Stimulated activated CD8-positive, alpha-beta memory T cell treated with anti-CD3 and anti-CD28 coated beads, Interleukin-15, amount 100 ng/mL, for 1 hour (primary cell): ENCODE measurements at places on chromosomes 2 and 18.

- DNase-seq, result no peak
Measured at GRCh38 chr2:23425338-23425871, 40.4 kb downstream of the KLHL29 start.

DNA sequence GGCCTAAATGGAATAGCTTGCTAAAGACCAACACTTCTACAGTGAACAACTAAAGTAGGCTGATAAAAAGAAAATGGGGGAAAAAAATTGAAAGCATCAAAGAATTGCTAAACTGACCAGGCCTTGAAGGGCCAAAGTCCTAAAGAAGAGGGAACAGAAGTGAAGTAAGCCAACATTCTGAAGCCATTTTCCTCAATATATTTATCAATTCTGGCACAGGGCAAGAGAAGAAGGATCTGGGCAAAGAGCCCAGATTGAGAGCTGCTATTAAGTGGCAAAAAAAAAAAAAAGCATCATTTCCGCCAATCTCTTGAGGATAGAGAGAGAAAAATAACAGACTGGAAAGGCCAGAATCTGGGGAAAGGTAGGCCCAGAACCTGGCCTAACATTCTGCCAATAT is 25.7 kb downstream of the FANCL start:
- no peak for DNase-seq

DNA sequence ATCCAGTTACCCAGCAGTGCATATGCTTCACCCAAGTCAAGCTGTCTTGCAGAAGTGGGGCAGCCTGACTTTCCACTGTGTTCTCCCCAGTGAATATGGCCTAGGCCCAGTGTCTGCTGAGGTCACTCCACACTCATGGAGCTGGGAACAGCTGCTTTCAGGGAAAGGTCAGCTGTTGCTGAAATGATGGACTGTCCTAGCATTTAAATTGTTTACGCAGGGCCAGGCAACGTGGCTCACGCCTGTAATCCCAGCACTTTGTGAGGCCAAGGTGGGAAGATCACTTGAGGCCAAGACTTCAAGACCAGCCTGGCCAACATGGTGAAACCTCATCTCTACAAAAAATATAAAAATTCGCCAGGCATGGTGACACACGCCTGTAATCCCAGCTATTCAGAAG is 86.5 kb downstream of the LIPG start:
- DNase-seq, result no peak

DNA sequence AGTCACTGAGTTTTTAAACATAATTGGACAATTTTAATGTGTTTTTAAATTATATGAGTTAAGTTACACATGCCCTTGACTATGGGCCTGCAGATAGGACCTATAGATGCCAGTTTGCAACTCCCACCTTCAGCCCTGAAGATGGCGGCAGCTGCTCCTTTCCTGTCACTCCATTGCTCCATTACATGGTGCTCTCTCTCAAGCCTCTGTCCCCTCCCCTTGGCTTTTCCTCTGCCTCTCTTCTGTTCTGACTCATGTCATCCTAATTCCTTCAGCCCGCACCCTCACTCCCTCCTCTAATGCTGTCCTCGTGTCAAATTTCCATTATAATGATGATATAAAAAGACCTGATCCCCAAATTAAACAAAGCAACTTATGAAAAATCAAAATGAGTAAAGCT is 133.7 kb upstream of the HNRNPA3 start:
- no peak for DNase-seq

GRCh38 chr2:236551471-236552211 is 18.0 kb upstream of the ACKR3 start:
- no peak for DNase-seq
